ENCODE measurements at places on chromosomes 5 and 9. TPM values are rescaled to one million over a fixed set of nuclear protein-coding genes. Genes with fewer than 3 reads are reported as not detected.

The PCDHGC5 gene
- total RNA-seq: 0.54 TPM

- no peak for DNase-seq
Measured at GRCh38 chr5:169831331-169831730, 149.0 kb downstream of the INSYN2B start.

DNA sequence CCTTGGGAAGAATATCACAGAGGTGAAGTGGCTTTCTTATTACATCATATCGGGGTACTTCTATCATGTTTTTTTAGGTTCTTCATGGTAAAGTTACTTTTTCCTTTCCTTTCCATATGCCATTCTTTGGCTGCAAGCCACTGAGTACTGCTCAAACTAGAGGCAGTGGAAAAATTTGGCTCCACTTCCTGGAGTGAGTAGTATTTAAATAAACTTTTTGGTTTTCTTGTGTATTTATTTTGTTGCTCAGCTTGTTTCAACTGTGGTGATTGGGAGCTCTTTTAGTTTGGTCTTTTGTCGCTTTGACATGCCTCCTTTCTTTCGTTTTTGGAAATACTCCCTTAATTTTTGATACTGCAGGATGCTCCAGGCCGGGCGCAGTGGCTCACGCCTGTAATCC is 69.8 kb downstream of the WDR70 start:
- no peak for DNase-seq

- DNase-seq: no peak
Measured at GRCh38 chr5:146884066-146884626, 5.6 kb upstream of the PPP2R2B start.

DNA sequence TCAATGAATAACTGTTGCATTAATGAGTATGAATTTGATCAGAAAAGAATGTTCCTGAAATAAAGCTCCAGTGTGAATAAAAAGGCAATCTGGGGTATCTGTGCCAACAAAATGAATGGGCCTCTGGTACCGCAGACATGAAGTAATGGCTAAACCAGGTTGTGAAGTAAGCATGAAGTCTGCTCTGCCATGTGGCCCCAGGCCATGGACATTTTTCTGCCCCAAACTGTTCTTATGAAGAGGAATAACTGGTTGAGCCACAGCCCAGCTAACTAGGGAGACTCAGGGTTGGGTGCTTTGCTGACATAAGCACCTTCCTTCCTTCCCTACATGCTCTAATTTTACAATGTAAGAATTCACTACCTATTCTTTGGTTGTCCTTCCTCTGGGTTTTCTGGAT is 147.4 kb upstream of the LRRTM2 start:
- no peak for DNase-seq

- DNase-seq: no peak
Measured at GRCh38 chr5:179730356-179730755, 2.3 kb upstream of the MAML1 start.

GRCh38 chr9:85738509-85738908 is 3.2 kb downstream of the AGTPBP1 start:
- DNase-seq: no peak

GRCh38 chr5:116225281-116225922 is 140.6 kb downstream of the COMMD10 start:
- DNase-seq: no peak

DNA sequence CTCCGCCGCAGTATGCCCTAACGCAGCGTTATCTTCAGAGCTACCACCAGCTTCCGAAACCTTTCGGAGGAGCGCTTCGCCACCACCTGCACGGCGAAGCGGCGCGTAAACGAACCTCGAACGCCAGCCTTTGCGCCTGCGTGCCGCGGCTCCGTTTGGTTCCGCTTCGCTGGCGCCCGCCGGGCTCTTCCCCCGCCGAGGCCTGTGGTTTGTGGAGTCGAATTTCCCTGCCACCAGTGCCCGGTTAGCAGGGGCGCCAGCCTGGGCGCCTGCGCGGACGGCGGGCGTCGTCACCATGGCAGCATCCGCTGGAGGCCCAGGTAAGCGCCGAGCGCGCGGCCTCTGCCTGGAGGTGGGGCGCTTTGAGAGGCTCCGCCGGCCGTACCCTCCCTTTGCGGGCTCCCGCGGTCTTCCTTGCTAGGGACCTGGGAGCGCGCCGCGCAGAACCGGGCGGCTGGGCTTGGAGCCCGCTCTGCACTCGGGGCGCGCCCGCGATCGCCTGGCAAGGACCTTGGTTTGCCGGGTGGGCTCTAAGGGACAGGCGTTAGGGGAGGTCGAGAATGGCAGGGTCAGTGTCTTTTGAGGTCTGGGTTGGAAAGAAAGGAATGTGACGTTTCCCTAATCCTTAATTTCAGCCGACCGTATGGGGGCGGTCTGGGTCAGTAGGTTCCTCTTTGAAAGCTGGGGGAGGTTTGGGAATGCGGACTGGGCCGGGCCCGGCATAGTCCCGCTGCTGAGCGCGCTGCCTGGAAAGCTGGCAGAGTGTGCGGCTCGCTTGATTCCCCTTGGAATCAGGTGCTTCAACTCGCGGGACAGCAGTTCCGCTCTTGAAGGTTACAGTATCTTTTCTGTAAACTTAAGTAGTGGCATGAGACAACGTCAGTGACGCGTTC is at the start of gene FAM151B:
FAM151B (plus strand) TSS at position 272 of the 893 bp plus-strand sequence; CDS start at position 296, 24 bp downstream.
- peak; percentile 97 for DNase-seq

DNA sequence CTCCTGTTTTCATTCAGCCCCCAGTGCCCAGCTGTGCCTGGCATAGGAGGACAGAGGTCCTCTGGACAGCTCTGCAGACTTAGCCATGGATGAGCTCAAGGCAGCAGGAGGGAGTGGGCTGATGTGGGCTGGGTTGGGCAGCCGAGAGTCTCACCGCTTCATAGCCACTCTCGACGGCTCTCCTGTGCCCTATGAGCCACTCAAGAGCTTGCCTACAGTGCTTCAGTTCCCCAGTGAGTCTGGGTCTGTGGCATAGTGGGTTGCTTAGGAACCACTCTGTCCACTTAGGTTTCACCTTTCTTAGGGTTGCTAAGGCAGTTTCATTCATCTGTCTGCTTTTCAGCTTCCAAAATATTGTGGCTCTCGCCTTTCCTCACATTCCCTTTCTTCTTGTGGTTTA is 296.8 kb downstream of the ICE1 start:
- no peak for DNase-seq

All from GM23338 (cell line).